Iris pigment epithelial cell (primary cell): ENCODE measurements at places on chromosomes 7 and 10.

GRCh38 chr7:91519241-91520158 lies 255.3 kb downstream of the FZD1 start:
- DNase-seq = peak; percentile 57

DNA sequence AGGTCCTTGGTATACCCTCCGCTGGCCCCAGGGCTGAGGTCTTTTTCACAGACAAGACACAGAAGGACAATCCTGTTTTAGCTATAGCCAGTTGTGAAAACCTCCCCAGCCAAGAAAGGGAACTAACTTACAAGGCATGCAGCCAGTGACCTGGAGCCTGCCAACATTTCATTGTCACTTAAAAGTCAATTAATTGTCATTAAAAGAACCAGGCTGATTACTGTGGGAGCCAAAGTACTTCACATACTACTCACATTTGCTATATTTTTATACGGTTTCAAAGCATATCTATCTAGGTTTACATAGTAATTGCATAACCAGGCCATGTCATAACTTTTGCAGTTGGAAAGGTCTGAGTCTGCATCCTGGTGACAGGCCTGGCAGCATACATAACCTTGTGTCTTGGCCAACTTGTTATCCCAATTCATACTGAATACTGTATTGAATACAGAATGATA lies 31.1 kb downstream of the NRBF2 start:
- peak; percentile 45 for DNase-seq

DNA sequence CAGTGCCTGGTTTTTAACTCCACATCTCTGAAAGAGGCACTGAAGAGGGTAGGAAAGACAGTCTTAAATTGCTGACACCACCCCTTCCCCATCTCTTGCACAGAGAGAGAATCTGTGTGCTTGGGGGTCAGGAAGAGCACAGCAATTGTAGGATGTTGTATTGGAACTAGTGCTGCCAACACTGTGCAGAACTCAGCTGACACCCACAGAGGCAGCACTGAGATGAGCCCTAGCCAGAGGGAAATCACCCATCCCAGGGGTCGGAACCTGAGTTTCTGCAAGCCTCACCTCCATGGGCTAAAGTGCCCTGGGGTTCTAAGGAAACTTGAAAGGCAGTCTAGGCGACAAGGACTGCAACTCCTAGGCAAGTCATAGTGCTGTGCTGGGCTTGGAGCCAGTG lies 11.0 kb upstream of the TNKS2 start:
- no peak for DNase-seq

DNA sequence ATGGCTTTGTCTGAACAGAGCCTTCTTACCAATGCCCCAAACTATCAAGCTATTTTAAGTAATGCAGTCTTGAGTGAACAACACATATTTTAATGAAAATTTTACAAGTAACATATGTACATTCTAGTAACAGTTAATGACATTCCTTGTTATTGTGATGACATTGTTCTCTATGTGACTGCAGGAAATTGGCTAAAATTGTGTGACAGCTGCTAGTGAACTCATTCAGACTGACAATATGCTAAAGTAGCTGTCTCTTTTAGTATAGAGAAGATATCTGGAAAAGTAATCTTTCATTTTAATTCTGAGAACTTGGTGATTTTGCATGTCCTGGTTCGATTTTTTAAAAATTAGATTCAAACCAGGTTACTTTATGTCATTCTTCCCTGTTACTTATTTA lies 259.8 kb upstream of the MAGI2 start:
- DNase-seq = no peak

DNA sequence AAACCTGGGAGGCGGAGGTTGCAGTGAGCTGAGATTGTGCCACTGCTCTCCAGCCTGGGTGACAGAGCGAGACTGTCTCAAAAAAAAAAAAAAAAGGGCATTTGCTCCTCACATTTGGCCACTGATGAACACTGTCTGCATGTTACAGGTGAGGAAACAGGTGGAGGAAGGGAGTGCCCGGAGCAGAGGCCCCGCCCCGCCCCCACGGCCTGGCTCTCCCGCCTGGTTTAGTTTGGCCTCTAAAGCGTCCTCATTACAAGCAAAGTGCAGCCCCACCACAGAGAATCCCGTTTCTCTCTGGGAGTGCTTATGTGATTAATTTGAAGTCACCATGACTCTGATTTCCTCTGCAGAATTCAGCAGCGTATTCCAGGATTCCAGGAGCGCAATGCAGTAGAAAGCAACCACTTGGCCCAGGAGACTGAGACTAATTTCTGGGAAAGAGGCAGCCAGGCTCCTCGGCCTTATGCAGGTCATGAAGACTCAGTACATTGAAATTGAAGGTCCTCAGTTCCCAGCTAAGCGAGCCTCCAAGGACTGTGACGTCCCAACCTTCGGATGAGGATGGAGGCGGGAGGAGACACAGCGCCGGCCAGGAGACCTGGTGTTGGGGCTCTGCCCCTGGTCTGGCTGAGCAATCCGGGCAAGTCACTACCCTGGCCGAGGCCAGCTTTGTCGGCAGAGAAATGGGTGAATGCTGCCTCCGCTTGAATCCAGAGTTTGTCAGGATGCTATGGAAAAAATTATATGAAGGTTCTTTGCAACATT lies 44.7 kb downstream of the RBM17 start:
- no peak for DNase-seq

GRCh38 chr7:15805891-15806290 lies 119.4 kb upstream of the MEOX2 start:
- no peak for DNase-seq

DNA sequence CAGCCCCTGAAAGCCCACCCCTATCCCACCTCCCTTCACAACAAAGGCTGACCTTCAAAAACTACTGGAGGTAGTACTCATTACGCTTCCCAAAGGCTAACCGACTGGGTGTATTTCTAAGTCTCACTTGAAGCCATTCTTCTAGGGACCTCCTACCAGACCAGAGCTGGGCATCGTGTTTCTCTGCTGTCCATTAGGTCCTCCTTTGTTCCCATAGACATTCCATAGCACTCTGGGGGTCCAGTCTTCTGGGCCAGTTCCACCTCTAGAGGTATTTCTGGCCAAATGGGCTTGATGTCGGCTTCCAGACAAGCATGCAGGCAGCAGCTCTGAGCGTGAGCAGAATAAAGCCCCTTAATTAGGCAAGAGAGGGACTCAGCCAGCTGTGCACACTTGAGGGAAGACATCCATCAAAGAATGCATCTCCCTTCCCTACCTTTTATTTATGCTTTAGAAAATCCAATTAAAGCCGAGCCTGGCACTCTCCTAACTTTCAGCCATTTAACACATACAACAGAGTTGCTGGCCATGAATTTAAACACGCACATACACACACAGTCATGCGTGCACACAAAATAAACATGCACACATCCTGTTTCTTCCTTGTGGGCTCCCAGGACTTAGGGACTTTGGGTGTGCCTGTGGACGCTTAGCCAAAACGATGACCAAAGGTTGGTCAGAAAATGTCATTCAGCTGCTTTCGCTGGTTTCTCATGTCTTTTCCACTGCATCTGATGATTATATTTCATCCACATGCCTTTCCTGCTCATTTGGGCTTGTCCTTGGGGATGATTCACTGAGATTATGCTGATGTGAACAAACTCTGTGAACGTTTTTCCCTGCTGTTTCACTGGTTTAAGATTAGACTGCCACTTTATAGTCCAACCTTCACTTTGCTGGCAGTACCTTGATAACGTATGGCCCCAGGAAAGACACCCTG lies 362.0 kb upstream of the NFE2L3 start:
- peak; percentile 1 for DNase-seq

GRCh38 chr7:1928645-1929348 lies 258.7 kb downstream of the ELFN1 start:
- no peak for DNase-seq

GRCh38 chr7:21367081-21367480 lies 60.8 kb upstream of the SP4 start:
- DNase-seq = no peak
